GM12864 (cell line): ENCODE measurements at places on chromosomes 12 and 14.

- no peak for DNase-seq
These were observed 181.3 kb upstream of the FKBP4 start for GRCh38 chr12:2613326-2614073.

GRCh38 chr12:133105620-133106019, 24.5 kb downstream of the ZNF891 start:
- DNase-seq, result no peak

- no peak for DNase-seq
These were observed 19.5 kb upstream of the NUBPL start for GRCh38 chr14:31541702-31542101.

- DNase-seq, result no peak
These were observed 6.5 kb downstream of the KCNK10 start for GRCh38 chr14:88316521-88316920.

- DNase-seq, result no peak
These were observed 921 bp downstream of the RAD51B start for GRCh38 chr14:67820428-67820971.

DNA sequence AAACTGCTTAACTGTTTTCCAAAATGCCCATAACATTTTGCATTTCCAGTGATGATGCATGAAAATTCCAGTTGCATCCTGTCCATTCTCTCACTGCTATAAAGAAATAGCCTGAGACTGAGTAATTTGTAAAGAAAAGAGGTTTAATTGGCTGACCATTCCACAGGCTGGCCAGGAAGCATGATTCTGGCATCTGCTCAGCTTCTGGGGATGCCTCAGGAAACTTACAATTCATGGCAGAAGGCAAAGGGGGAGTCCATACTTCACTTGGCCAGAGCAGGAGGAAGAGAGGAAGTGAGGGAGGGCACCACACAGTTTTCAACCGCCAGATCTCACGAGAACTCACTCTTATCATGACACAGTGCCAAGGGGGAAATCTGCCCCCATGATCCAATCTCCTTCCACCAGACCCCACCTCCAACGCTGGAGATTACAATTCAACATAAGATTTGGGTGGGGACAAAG, 18.2 kb upstream of the CLEC2D start:
- DNase-seq, result no peak

DNA sequence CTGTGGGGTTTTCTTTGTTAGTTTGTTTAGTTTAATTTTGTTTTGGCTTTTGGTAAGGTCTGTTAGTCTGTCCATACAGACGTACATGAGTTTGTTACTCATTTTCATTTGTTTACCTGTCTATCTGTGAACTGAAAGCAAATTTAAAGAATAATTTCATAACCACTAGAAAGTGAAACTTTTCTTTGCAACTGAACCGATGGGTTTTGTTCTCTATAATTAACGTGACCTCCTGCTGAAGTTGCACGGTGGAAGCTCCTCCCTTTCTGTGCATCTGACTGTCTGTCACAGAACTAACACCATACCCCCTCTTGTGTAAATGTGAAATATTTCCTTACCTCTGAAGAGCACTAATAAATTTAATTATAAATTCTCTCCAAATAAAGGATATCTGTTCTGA, 595.5 kb downstream of the GALC start:
- no peak for DNase-seq

GRCh38 chr12:42673535-42673934, 84.0 kb upstream of the PRICKLE1 start:
- no peak for DNase-seq

GRCh38 chr14:70709726-70710382, 68.1 kb downstream of the TTC9 start:
- DNase-seq, result no peak

- no peak for DNase-seq
These were observed 974.7 kb downstream of the GALC start for GRCh38 chr14:87018294-87018693.

DNA sequence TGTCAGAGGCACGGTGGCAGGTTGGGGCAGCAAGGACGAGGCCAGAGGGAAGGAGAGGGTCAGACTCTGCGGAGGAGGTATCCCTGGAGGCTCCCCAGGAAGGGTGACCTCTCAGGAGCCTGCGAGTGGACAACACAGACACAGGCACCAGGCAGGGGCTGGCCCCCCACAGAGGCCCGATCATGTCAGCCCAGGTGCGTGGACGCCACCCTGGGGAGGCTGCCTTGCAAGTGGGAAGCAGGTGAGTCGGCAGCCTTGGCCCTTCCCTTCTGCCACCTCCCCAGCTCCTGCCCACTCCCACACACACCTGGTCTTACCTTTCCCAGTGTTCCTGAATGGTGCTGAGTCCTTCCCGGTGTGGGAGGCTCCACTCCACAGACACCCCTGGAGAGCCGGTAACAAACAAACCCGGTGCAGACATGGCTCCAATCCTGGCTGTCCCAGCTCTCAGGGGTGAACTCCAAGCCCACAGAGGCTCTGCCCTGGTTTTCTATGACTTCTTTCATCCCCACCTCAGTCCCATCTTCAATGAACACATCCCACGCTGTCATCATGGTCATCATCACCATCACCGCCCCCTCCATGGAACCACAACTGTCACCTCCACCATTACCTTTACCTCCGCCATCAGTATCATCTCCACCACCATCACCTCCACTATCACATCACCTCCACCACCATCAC, 5.2 kb downstream of the ZBTB42 start:
- DNase-seq, result no peak
